NCI-H1048 (cell line): ENCODE measurements at places on chromosomes 5 and 9.

- no peak for DNase-seq
Observed at GRCh38 chr9:72812559-72813111, 140.2 kb downstream of the ALDH1A1 start.

- no peak for DNase-seq
Observed at GRCh38 chr9:99257723-99258389, 35.8 kb downstream of the SEC61B start.

DNA sequence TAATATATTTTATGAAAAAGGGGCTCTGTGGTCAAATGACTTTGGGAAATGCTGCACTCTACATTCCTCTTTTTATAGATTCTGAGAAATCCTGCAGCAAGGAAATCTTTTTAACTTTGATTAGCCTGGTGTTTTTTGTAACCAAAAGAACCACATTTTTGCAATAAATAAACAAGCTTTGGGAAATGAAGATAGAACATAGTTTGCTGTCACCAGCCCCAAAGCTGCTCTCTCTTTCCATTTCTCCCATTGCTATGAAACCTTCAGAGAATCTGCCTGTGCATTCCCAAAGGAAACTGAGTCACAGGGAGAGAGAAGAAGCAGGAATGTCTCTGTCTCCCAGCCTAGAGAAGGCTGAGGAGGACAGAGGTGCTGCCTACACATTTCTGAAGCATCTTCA lies 59.0 kb downstream of the COL15A1 start:
- no peak for DNase-seq

DNA sequence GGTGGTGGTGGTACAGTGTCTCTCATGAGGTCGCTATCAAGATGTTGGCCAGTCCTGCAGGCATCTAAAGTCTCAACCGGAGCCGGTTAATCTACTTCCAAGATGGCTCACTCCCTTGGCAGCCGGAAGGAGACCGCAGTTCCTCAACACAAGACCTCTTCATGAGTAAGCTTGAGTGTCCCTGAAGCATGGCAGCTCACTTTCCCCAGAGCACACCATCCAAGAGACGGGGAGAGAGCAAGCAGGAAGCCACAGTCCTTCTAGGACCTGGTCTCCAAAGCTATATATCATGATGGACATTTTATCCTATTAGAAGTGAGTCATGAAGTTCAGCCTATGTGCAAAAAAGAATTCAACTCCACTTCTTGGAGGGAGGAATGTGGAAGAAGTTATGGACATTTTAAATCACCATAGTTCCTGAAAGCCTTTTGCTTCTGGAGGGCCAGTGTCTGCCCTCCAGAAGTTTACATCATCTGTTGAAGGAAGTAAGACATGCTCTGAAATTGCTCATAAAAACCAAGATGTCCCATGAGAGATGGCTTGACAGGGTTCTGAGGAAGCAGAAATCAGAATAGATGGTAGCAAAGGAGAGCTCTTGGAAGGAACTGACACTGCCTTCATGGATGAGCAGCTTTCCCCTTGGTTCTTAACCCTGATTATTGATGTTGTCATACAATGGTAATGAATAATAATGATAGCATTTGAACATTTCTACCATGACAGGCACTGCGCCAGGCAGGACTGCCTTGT lies 21.3 kb downstream of the GALNT10 start:
- no peak for DNase-seq

DNA sequence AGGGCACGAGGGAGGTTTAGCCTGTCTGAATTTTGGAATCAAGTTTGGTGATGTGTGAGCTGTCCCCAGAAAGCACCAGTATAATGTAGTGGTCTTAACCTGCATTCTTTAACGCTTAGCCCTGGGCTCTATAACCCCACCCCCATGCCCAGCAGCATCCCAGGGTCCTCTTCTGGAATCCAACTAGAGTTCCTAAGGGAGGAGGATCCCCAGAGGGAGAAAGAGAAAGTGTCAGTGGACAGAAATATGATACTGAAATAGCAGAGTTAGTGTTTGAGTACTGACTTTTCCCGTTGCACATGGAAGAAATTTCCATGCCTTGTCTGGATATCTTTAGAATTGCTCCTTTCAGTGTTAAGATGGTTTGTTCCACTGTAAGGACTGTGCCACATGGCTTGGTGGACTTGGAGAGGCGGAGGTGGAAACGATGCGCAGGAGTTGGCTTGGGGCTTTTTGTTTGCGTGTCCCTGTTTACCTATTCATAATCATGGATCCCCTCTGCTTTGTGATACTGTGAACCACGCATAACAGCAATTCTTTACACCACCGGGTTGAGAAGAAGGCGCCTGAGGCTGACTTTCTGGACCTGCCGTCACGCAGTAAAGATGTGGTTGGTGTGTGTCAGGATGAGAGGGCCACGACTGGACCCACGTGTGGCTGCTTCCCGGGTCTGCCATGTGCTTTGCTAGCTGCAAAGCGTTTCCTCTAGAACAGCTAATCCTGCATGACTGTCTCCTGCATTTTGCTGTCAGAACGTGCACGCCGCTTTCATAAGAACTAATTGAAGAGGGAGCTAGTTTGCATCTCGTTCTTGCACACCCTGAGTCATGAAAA lies 142.3 kb downstream of the SMARCA2 start:
- peak; percentile 41 for DNase-seq

GRCh38 chr9:108052431-108053080 lies 563.0 kb upstream of the KLF4 start:
- no peak for DNase-seq

GRCh38 chr5:54212331-54212730 lies 98.0 kb downstream of the ARL15 start:
- no peak for DNase-seq

GRCh38 chr5:151030379-151030778 lies 10.0 kb downstream of the GPX3 start:
- DNase-seq, result no peak

- no peak for DNase-seq
Observed at GRCh38 chr9:105053209-105053652, 125.3 kb upstream of the ABCA1 start.
